Inflammatory macrophage treated with lipopolysaccharide for 4 hours (primary cell): ENCODE measurements at places on chromosomes 1 and 21.

GRCh38 chr1:89888480-89889322 is 67.9 kb downstream of the LRRC8D start:
- DNase-seq, result no peak

- no peak for DNase-seq
These were observed 14.5 kb downstream of the MKNK1 start for GRCh38 chr1:46589529-46589928.

DNA sequence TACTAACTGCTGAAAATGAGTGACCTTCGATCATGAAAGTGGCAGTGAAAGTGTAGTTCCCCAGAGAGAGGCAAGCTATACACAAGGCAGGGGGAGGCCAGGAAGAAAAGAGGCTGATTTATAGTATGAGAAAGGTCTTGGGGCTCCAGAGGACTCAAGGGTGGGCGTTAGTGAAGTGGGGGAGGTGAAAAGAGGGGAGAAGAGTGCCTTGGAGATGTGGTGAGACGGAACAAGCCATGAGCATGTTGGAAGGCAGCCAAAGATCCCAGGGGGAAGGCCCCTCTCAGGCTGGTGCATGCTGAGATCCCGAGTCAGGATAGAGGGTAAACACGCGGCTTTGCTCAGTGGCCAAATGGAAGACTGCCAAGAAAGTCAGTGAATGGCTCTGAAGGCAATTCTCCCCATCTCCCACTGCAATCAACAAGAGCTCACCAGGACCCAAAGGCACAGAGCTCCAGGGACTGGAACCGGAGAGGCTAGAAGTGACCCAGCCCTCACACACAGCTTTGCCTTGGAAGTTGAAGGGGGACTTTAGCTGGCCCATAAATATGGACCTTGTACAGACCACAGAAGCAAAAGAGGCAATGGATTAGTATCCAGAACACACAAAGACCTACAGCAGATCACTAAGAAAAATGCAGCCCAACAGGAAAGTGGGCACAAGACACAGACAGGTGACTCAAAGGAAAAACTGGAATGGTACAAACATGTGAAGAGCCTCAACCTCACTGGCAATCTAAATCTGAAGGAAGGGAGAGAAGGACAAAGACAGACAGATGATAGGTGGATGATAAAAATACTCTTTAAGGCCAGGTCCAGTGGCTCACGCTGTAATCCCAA is 49.6 kb downstream of the HSF2BP start:
- no peak for DNase-seq

DNA sequence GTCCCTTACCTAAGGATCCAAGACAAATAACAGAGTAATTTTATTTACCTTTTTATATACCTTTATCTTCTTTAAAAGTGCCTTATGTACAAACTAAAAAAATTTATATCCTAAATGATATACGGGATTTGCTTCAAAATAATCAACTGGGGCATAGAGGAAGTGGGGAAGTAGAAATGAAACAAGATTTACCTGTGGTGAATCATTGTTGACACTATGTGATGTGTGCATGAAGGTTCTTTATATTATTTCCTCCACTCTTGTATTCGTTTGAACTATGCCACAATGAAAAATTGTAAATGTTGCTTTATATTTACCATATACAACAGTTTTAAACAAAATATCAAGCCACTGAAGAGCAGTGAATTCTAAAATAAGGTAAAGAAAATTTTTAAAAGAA is 13.0 kb downstream of the RGS7 start:
- DNase-seq, result no peak

- no peak for DNase-seq
These were observed 21.9 kb upstream of the PLD5 start for GRCh38 chr1:242546441-242546840.

GRCh38 chr1:15656464-15656863 is 27.7 kb upstream of the PLEKHM2 start:
- peak; percentile 11 for DNase-seq

GRCh38 chr1:86000601-86001000 is 156.0 kb downstream of the COL24A1 start:
- DNase-seq, result no peak

DNA sequence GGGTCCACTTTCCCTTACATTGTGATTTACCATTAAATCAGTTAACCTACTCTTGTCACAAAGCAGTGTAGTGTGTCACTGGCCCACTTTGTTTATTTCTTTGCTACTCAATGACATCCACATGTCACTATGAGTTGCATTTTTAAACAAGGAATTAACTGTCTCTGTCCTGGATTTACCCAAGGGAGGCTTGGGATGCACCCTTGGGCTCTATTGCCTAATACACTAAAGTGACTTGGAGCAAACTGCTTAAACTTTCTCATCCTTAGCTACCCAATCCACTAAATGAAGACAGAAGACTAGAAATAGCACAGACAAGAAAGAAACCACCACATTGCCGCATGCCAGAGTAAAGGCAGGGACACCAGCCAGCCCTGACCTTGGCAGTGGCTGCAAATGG is 136.2 kb upstream of the TIAM1 start:
- no peak for DNase-seq

GRCh38 chr1:56551691-56552090 is 27.7 kb downstream of the PLPP3 start:
- no peak for DNase-seq

DNA sequence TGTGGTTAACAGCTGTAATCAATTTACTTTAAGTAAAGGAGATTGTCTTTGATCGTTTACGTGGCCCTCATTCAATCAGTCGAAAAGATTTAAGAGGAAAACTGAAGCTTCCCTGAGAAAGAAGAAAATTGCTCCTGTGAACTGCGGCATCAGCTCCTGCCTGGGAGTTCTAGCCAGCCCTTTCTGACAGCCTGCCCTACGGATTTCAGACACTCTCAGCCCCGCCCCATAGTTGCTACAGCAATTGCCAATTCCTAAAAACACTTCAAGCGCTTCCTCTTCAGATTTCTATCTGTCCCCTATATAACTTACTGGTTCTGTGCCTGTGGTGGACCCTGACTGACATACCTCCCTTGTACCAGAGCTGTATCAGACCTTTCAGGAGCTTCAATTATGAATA is 277.6 kb downstream of the DSCAM start:
- DNase-seq, result no peak

GRCh38 chr1:22628698-22629444 is 7.6 kb upstream of the C1QA start:
- DNase-seq, result no peak

GRCh38 chr1:153796786-153797659 is 21.8 kb downstream of the SLC27A3 start:
- peak; percentile 62 for DNase-seq

DNA sequence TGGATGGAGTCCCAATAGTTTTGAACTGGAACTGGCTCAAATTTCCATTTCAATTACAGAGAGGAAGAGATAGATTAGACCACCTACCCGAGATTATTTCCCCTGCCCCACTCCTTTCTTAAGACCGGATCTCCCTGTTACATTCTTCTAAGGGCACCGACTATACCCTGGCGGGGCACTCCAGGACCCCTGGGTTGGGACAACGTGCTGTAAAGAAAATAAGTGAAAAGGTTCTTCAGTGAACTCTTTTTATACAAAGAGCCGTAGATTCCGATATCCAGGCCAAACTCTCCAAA is 6.7 kb downstream of the NR5A2 start:
- no peak for DNase-seq

GRCh38 chr1:208302699-208303238 is 58.6 kb upstream of the PLXNA2 start:
- DNase-seq, result no peak

DNA sequence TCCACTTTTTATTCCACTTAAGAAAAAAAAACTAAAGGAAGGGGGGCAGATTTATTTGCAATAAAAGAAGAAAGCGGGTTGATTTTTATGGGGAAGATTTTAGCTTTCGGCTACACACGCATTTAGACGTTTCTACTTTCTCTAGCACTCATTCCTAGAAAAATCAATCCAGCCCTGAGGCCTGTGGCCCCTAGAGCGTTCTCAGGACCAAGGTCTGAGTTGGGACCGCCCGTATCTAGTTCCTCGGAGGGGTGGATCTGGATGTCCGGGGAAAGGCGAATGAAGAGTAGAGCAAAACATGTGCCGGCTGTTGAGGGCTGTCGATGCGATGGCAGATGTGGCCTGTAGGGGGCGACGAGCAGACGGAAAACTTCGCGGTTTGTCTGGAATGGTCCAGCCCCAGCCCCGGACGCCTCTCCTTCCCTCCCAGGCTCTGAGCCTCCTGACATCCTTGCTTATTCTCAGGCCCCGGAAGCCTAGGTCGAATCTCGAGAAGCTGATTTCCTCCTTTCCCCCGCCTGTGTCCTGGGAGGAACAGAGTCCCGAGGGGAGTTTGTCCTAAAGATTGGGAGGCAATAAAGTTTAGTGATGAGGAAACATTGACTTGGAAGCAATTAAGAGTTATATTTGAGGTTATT is 5.2 kb downstream of the FOXD3 start:
- peak; percentile 70 for DNase-seq

DNA sequence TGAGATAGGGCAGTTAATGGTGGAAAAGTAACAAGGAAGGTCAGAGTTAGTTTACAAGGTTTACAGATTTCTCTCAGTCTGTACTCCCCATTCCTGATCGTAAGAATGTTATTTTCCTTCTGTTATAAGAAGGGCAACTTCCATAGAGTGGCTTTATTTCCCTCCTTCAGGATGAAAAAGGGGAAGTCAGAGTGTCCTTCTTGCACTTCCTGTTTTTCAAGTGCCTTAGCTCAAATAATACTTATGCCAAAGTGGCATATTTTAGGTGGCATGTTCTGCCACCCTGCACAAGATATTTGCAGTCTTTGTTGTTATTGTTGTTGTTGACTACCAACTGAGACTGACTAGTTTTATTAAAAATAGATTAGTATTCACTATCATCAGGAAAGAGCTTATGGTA is 730.7 kb upstream of the ADGRL4 start:
- peak; percentile 8 for DNase-seq

- no peak for DNase-seq
These were observed 134.3 kb downstream of the MATN1 start for GRCh38 chr1:30589083-30589482.

DNA sequence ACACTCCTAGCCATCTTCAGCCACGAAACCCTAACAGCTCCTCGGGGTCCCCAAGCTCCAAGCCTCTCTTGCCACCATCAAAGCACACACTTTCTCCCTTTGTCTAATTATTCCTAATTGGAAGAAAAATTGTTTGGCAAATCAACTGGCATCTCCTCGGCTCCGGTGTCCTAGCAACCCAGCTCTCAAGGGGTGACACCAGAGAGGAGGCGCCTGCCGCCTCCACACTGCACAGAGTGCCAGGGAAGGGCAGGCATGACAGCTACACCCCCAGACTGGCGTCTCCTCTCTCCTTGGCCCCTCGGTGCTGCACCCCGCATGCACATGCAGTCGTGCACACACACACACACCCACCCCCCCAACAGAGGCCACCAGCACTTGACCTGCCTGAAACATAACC is 18.2 kb upstream of the GJB5 start:
- DNase-seq, result no peak

- no peak for DNase-seq
These were observed 22.2 kb upstream of the KIF1B start for GRCh38 chr1:10188133-10188650.

GRCh38 chr1:7574121-7575040 is 196.7 kb upstream of the VAMP3 start:
- no peak for DNase-seq

DNA sequence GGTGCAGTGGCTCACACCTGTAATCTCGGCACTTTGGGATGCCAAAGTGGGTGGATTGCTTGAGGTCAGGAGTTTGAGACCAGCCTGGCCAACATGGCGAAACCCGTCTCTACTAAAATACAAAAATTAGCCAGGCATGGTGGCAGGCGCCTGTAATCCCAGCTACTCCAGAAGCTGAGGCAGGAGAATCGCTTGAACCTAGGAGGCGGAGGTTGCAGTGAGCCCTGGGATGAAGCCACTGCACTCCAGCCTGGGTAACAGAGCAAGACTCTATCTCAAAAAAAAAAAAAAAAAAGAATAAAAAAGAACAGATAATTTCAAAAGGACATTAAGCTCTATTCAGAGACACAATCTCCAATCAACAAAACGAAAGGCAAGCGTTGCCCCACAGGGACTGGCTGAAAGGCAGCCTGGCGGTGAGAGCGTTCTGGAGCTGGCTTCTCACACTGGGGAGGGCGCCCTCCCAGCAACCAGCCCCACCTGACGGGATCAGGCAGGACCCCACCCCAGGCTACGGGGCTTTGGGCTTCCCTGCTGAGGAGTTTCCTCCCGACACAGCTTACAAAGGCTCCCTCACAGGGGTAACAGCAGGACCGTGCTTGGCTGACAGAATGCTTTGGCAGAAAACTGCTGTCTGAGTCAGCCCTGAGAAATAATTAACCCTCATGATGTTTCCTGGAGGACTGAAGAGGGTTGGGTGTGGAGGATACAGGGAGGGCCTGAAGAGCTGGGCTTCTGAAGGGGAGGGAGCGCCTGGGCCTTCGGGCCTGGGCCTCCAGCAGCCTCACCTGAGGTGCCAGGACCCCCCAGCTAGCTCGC is 31.1 kb upstream of the SRP9 start:
- no peak for DNase-seq

DNA sequence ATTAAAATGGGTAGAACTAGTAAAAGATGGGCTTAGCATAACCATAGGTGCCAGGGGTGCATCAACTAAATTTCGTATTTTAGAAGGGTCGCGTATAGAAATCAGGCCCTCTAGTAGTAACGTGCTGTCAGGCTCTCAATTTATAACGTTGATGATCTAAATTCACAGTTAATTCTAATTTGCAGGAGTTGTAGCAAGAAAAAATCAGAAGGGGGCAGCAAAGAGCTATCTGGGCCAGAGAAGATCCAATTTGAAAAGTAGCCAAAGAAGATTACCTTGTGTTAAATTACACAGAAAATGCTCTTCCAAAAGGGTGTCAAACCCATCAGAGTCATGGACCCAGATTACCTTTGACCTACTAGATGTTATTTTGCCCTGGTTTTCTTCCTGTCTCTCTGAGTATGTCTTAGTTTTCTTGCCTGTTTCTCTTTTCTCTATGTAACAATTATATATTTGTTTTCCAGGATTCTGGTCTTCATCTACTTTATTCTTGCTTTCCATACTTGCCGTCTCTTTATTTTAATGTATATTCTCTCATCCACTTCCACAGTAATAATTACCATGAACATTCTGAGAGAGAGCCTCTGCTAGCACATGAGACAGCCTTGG is 1030.9 kb downstream of the AMY1C start:
- peak; percentile 13 for DNase-seq

GRCh38 chr1:24828887-24829192 is 83.6 kb downstream of the CLIC4 start:
- no peak for DNase-seq
